Activated naive CD4-positive, alpha-beta T cell treated with anti-CD3 and anti-CD28 coated beads for 36 hours (primary cell): ENCODE measurements at places on chromosomes 3 and 15. TPM values are rescaled to one million over a fixed set of nuclear protein-coding genes. Genes with fewer than 3 reads are reported as not detected.

DNA sequence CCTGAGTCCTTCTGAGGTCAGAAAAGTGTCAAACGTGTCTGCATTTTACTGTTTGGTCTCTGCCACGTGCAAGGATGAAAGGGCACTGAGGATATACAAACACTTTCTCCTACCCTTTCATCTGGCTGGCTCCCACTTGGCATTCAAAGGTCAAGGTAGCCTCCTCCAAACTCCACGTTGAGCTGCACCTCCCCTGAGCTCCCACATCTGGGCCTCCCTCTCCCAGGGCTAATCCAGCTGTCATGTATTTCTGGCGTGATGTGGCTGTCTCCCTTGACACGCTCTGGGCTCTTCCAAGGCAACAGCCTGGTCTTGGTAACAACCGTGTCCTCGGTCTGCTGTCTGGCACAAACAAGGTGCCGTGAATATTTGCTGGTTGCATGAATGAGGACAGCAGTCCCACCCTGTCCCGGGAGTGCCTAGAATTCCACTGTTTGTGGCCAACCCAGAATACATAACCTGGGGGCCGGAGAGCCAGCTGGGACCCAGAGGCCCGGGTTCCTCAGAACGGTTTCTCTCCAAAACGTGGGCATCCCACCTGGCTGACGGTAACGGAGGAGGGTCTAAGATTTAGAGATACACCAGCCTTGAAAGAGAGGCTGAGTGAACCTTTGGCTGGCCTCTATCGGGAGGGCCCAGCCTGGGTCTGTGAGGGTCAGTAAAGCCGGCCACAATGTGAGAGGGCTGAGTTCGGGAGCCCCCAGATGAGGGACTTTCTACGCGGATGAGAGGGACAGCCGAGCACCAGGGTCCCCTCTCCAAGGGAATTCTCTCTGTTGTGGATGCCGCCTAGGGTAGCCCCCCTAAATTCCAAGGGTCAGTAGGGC lies 767 bp downstream of the GLT8D1 start:
- peak; percentile 29 for DNase-seq
- H3K36me3 ChIP-seq: peaks cover 8% of the 10 kb centered on the region
- H3K4me1 ChIP-seq: peaks cover 27% of the 10 kb centered on the region

- H3K27me3 ChIP-seq: peaks cover 2% of the 10 kb centered on the region
- no peak overlapping the region for H3K27ac ChIP-seq
- no peaks in the 10 kb centered on the region for H3K4me1 ChIP-seq
- DNase-seq: no peak
- no peak overlapping the region for H3K4me3 ChIP-seq
- H3K36me3 ChIP-seq: no peaks in the 10 kb centered on the region
Measured at GRCh38 chr3:194124193-194124592, 11.8 kb upstream of the HES1 start.

GRCh38 chr15:58043192-58043903 lies 22.2 kb downstream of the ALDH1A2 start:
- no peak overlapping the region for H3K27ac ChIP-seq
- no peak overlapping the region for H3K4me3 ChIP-seq
- DNase-seq: peak; percentile 67
- H3K4me1 ChIP-seq: no peaks in the 10 kb centered on the region

- DNase-seq: no peak
- no peak overlapping the region for H3K27ac ChIP-seq
- H3K27me3 ChIP-seq: no peaks in the 10 kb centered on the region
- no peaks in the 10 kb centered on the region for H3K4me1 ChIP-seq
- H3K4me3 ChIP-seq: no peak overlapping the region
- no peaks in the 10 kb centered on the region for H3K36me3 ChIP-seq
Measured at GRCh38 chr15:53437985-53438841, 321.2 kb downstream of the WDR72 start.

DNA sequence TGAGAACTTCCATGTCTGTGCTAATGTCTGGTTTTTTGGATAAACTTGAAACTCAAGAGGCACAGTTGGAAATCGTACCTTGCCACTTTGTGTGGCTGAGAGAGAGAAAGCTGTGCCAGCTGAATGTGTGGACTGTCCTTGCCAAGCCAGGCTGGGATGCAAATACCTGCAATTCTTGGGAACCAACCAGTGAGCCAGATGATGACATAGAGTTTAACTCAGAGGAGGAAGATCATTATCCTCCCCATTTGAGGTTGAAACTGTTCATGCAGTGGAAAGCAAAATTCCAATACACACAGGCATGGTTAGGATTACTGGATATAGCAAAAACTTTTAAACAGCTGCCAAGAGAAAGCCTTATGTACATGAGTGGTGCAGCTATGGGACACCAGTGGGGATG lies 451.4 kb upstream of the NPAP1 start:
- no peaks in the 10 kb centered on the region for H3K36me3 ChIP-seq
- DNase-seq: no peak
- H3K4me1 ChIP-seq: no peaks in the 10 kb centered on the region
- H3K27ac ChIP-seq: no peak overlapping the region

- H3K4me1 ChIP-seq: no peaks in the 10 kb centered on the region
- H3K4me3 ChIP-seq: no peak overlapping the region
- H3K36me3 ChIP-seq: no peaks in the 10 kb centered on the region
- H3K27me3 ChIP-seq: no peaks in the 10 kb centered on the region
- H3K27ac ChIP-seq: no peak overlapping the region
Measured at GRCh38 chr3:193040836-193041672, 123.4 kb upstream of the MB21D2 start.

- peak overlapping the region; percentile 2 for H3K27ac ChIP-seq
- DNase-seq: no peak
- no peaks in the 10 kb centered on the region for H3K36me3 ChIP-seq
- H3K27me3 ChIP-seq: peaks cover 9% of the 10 kb centered on the region
Measured at GRCh38 chr15:83929619-83930018, 275.7 kb downstream of the ADAMTSL3 start.

DNA sequence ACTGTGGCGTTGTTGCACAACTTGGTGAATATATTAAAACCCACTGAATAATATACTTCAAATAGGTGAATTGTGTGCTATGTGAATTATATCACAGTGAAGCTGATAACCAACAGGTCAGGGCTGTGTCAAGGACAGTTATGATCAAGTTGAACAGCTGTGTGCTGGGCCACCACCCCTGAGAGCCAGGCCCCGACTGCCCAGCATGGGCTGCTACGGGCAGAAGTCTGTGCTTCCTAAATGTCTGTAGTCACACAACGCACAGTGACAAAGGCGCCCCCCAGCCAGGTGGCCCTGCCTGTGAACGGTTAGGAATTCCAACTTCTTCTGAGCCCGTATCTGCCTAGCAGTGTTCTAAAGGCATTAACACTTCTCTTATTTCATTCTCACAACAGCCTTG lies 32.8 kb downstream of the TKT start:
- H3K36me3 ChIP-seq: peaks cover 12% of the 10 kb centered on the region
- peaks cover 1% of the 10 kb centered on the region for H3K4me1 ChIP-seq
- H3K27ac ChIP-seq: no peak overlapping the region
- H3K27me3 ChIP-seq: no peaks in the 10 kb centered on the region

DNA sequence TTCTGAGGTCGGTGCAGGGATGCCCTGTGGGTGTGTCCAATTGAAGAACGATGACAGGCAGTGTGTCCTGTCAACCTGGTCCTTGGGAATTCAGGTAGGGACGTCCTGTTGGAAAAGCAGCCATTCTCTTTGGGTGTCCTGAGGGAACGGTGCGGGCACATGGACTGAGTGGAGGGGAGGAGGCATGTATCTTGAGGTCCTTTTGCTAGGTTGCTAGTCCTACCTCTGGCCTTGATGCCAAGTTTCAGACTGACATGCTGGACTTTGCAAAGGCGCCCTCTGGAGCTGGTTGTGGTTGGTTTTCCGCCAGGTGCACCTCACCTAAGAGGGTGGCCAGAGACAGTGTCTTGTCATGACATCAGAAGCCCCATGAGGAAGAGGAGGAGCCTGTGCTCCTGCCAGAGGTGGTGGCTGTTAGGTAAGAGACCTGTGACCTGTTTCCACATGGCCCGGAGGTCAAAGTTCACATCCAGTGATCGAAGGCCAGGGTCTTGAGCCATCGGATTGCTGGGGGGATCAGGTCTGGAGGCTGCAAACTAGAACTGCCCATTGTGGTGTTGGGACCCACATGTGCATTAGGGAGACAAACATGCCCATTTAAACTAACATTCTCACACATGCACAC lies 106.3 kb downstream of the SNRPN start:
- no peaks in the 10 kb centered on the region for H3K4me1 ChIP-seq
- peaks cover 98% of the 10 kb centered on the region for H3K36me3 ChIP-seq
- H3K4me3 ChIP-seq: no peak overlapping the region
- no peaks in the 10 kb centered on the region for H3K27me3 ChIP-seq

DNA sequence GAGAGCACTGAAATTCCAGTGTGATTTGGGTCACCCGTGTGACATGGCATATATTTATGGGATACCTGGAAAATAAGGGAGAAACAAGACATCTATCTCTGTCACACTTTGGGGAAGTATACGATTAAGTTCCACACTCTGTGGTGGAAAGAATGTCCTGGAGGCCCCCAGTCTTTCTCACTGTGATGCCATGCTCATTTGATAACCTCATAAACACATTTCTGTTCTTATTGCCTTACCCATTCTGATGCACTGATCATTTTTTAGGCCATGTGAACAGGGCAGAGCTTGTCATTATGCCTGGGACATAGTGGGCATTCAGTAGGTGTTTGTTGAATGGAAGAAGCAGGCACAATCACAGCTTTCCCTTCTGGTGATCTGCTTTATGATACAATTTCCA lies 349.4 kb upstream of the TPRG1 start:
- no peaks in the 10 kb centered on the region for H3K36me3 ChIP-seq
- no peak for DNase-seq
- no peak overlapping the region for H3K27ac ChIP-seq
- peaks cover 6% of the 10 kb centered on the region for H3K4me1 ChIP-seq

- H3K4me3 ChIP-seq: no peak overlapping the region
- no peaks in the 10 kb centered on the region for H3K4me1 ChIP-seq
- DNase-seq: peak; percentile 12
- no peaks in the 10 kb centered on the region for H3K36me3 ChIP-seq
- no peak overlapping the region for H3K27ac ChIP-seq
Measured at GRCh38 chr15:20340331-20340811, 201.2 kb downstream of the GOLGA6L6 start.

GRCh38 chr3:35500641-35501350 lies 138.5 kb upstream of the ARPP21 start:
- DNase-seq: no peak
- H3K27me3 ChIP-seq: no peaks in the 10 kb centered on the region
- no peaks in the 10 kb centered on the region for H3K4me1 ChIP-seq
- H3K4me3 ChIP-seq: no peak overlapping the region

DNA sequence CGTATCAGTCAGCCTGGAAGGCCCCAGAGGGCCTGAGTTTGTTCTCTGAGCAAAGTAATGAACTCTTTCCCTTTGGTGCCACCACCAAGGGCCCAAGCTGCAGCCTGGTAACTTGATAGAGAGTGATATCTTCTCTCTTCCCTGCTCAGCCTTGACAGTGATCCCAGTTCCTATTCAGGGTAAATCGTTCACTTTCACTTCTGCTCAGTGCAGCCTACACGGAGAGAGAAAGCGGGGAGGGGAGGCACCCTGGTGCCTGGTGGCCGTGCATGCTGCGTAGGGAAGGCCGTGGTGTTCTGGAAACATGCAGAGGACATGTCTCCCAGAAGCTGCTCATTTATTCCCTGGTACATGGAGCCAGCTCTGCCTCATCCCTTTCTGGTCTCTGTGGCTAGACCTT lies 54.9 kb downstream of the KIF9 start:
- H3K4me3 ChIP-seq: no peak overlapping the region
- no peaks in the 10 kb centered on the region for H3K27me3 ChIP-seq
- no peak overlapping the region for H3K27ac ChIP-seq

- no peaks in the 10 kb centered on the region for H3K4me1 ChIP-seq
- no peak for DNase-seq
- H3K4me3 ChIP-seq: no peak overlapping the region
- H3K27ac ChIP-seq: no peak overlapping the region
- H3K27me3 ChIP-seq: no peaks in the 10 kb centered on the region
Measured at GRCh38 chr3:468172-468571, 271.6 kb downstream of the CHL1 start.

DNA sequence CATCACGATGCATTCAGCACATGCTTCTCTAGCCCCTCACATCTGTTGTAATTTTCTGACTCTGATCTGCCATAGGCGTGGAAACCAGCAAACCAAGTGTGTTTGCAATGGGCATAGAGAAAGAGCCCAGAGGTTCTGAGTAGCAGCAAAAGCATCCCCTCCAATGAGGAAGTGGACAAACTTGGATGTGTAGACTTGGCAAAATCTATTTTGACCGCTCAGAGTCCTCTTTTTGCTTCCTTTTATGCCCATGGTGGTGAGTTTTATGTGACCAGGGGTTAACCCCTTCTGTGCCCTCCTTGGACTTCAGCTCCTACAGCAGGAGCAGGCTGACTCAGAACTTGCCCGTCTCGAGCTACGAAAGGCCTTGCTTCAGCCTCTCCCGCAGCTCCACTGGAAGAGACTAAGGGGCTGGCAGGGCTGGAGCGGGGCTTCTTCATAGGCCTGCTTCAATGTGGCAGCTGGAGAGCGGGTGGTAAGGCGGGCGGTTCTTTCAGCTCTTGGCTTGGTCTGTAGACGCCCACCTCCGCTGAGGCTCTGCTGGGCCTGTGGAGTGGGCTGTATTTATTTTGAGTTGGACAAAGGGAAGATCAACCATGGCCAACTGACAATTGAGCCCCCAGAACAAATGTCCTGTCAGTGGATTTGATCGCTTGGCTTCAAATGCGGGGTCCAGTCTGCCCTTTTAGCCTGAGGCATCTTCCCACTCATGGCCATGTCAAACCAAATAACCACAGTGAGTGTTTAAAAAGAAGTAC lies 6.5 kb upstream of the ETV5 start:
- DNase-seq: no peak
- H3K27me3 ChIP-seq: peaks cover 74% of the 10 kb centered on the region
- no peak overlapping the region for H3K27ac ChIP-seq
- H3K4me1 ChIP-seq: peaks cover 9% of the 10 kb centered on the region
- no peak overlapping the region for H3K4me3 ChIP-seq
- H3K36me3 ChIP-seq: no peaks in the 10 kb centered on the region

ZPLD1 gene
- not detected for total RNA-seq

CCR3 gene
- total RNA-seq: not detected

SLITRK3 gene
- total RNA-seq: not detected

MKRN2OS gene
- not detected for total RNA-seq

MEIS2 gene
- total RNA-seq: not detected

GRM7 gene
- total RNA-seq: not detected

SPINT1 gene
- total RNA-seq: 4.7 TPM

LSMEM2 gene
- not detected for total RNA-seq

CCDC39 gene
- not detected for total RNA-seq
